ENCODE measurements at places on chromosomes 5 and 9.

DNA sequence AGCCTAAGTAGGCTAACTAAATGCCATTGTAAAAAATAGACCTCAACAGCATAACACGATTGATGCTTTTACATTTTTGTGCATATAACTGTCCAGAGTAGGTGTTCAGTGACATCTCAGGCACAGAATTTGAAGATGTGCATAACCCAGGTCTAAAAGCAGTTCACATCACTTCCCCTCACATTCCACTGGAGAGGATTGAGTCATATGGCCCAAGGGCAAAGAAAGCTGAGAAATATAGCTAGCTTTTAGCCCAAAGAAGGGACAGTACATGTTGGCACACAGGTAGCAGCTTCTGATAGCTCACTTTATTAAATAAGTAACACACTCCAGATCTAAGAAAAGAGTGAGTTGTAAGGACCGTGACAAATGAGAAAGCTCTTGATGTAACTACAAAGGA lies 2259.5 kb upstream of the WWC1 start:
- no peak for DNase-seq

- no peak for DNase-seq
These were observed 33.9 kb downstream of the PRELID2 start for GRCh38 chr5:145801195-145801594.

DNA sequence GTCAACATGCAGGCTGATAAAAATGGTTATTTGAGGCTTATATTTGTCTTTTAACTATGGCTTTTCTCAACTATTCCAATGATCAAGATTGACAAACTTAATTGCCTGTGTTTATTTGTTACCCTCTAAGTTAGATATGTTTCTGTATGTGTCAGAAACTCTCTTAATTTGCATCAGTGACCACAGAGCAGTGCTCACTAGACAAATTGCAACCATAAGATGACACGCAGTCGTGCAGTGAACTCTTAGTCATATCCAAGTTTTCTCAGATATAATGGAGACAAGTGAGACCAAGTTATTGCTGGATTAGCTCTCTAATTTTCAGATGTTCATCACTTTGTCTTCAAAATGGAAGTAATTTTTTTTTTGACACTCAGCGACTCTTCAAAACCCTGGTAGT lies 342.2 kb upstream of the RFX3 start:
- no peak for DNase-seq

DNA sequence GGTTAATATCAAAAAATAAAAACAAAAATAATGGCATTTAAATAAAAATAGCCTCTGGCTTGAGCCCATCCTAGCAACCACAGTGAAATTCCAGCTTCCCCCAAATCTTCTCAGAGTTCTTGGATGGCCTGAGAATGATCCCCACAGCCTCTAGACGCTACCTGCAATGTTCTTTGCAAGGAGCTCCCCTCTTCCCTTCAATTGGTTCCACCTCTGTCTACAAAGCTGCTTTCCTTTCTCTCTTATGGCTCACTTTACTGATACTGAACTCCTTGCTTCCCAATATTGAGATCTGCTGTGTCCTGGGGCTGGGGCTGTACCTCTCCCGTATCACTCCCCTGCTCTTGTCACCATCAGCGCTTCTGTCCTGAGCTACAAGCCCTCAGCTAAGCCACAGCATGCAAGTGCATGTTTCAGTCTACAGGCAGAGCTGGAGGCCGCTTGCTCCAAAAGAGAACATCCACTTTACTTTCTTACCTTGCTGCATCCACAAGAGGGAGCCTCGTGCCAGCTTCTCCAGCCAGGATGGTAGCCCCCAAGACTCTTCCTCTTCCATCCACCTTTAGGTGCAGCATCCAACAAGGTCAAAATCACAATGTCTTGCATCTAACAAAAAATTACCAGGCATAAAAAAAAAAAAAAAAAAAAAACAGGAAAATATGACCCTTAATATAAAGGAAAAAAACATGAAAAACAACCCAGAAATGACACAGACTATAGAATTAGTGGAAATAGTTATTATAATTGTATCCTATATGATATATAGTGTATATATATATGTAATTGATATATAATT lies 57.4 kb upstream of the PRSS3 start:
- peak; percentile 55 for DNase-seq

- DNase-seq, result no peak
These were observed 295.5 kb downstream of the YTHDC2 start for GRCh38 chr5:113808956-113809355.

- peak; percentile 27 for DNase-seq
These were observed 145.2 kb upstream of the TAS2R1 start for GRCh38 chr5:9775339-9775738.

DNA sequence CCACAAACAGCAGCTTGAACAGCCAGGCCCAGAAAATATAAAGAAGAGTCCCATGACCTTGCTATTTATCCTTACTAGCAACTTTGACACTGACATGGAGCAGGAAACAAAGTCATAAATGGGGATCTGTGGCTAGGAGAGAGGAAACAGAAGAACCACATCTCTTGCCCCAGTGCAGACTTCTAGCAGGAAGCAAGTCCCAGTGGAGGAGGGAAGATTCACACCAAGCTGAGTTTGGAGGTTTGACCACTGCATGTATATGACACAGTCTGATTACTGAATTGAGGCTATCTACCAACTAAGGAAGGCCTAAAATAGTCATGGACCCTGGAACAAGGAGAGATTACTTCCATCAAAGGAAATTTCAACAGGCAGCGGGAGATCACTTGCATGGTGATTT lies 51.4 kb downstream of the CDH6 start:
- no peak for DNase-seq
